A172 (cell line): ENCODE measurements at places on chromosomes 11 and 22. TPM values are rescaled to one million over a fixed set of nuclear protein-coding genes. Genes with fewer than 3 reads are reported as not detected.

NXPE4 gene
- total RNA-seq, result not detected in 2 replicates

CDHR5 gene
- not detected in 2 replicates for total RNA-seq

GCAT gene
- 8.8 and 11.4 TPM in 2 replicates for total RNA-seq

OR2D2 gene
- not detected in 2 replicates for total RNA-seq

PCNX3 gene
- 19.6 and 20.1 TPM in 2 replicates for total RNA-seq

C11orf16 gene
- 0.31 TPM in 1 of 2 replicates, not detected in the other for total RNA-seq

DDI1 gene
- total RNA-seq, result not detected in 2 replicates

TEX12 gene
- not detected in 2 replicates for total RNA-seq

PHOX2A gene
- total RNA-seq, result not detected in 2 replicates

MRGPRE gene
- total RNA-seq, result not detected in 2 replicates

GDPD4 gene
- not detected in 2 replicates for total RNA-seq

MYO18B gene
- 0.05 TPM in 1 of 2 replicates, not detected in the other for total RNA-seq

MYO7A gene
- 0.05 TPM in 1 of 2 replicates, not detected in the other for total RNA-seq

DHCR7 gene
- total RNA-seq, result 43.5 and 82.8 TPM in 2 replicates

SCGB2A2 gene
- not detected in 2 replicates for total RNA-seq

OR10A5 gene
- total RNA-seq, result not detected in 2 replicates

APOBEC3H gene
- 0.50 and 0.81 TPM in 2 replicates for total RNA-seq

OR56A1 gene
- total RNA-seq, result not detected in 2 replicates

OR51I1 gene
- 0.55 TPM in 1 of 2 replicates, not detected in the other for total RNA-seq

CTSW gene
- total RNA-seq, result 0.79 and 1.8 TPM in 2 replicates

GAL gene
- 0.57 TPM in 1 of 2 replicates, not detected in the other for total RNA-seq

TNNI2 gene
- not detected in 2 replicates for total RNA-seq

LINC01488 gene
- not detected in 2 replicates for total RNA-seq
